ENCODE measurements at places on chromosomes 13 and 19. TPM values are rescaled to one million over a fixed set of nuclear protein-coding genes. Genes with fewer than 3 reads are reported as not detected.
A peak's percentile ranks its signal among the peaks of the same experiment; 100 is the strongest.

Gene ZNF573
- 11.9 TPM for polyA plus RNA-seq

DNA sequence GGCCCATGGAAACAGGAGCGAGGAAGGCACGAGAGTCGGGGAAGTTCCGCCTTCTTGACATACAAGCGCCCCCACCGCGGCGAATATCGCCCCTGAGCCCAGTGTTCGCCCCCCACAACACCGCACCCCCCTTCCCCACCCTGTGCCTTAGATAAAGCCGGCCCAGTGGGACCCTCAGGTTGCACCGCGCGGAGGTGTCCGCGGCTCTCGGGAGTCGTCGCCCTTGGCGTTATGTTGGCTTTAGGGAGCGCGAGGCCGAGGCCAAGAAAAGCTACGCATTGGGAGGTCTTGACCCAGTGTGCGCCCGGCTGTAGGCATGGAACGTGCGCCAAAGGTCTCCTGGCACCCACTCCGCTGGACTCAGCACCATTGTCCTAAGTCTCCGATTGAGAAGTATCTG, 603 bp upstream of the ZNF132 start:
- no peak for DNase-seq

DNA sequence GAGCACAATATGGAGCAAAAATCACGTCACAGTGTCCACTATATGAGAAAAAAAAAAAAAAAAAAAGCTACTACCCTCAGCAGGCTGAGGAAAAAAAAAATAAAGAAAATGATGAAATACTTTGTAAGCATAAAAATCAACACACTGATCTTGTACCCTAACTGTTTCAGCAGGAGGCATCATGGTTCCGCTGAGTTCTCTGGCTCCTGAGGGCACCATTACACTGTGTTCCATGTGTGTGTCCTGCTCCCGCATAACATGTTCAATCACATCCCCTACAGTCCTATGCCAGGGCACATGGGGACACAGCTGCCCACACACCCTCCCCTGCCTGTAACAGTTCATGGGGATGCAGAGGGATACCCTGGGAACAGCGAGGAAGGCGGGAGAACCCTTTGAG, 33.5 kb downstream of the DOCK9 start:
- no peak for DNase-seq

DNA sequence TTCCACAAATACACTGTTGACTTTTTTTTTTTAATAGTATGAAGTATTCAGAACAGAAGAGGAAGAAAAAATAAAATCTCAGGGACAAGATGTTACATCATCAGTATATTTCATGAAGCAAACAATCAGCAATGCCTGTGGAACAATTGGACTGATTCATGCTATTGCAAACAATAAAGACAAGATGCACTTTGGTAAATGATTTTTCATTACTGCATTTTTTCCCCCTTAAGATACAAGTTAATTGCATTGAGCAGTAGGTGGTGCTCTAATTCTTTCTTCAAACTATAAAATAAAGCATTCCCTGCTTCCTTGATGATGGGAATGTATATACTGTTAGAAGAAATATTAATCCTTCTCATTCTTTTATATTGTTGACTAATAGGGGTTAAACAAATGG, 17.1 kb downstream of the UCHL3 start:
- DNase-seq = no peak

DNA sequence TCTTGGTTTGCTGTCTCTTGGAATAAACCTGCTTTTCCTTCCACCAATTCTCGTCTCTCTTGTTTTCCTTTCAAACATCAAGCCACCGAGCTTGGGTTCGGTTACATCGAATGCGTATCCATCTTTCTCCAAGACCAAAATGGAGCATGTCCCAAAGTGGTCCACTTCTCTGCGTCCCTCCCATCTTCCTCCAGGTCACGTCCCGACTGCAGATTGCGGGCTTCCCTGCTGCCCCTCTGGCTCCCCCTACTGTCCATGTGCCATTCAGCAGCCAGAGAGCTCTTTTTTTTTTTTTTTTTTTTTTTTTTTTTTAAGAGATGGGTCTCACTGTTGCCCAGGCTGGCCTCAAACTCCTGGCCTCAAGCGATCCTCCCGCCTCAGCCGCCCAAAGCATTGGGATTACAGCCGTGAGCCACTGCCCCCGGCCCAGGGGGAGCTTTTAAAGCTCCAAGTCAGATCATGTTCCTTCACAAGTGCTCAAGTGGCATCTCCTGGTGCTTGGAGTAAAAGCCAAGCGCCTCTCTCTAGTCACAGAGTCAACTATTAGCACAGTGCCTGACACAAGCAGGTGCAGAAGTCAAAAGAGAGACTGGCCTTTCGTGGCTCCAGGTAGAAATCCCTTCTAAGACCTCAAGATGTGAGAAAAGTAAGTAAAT, 10.0 kb downstream of the COL5A3 start:
- DNase-seq = peak; percentile 77

DNA sequence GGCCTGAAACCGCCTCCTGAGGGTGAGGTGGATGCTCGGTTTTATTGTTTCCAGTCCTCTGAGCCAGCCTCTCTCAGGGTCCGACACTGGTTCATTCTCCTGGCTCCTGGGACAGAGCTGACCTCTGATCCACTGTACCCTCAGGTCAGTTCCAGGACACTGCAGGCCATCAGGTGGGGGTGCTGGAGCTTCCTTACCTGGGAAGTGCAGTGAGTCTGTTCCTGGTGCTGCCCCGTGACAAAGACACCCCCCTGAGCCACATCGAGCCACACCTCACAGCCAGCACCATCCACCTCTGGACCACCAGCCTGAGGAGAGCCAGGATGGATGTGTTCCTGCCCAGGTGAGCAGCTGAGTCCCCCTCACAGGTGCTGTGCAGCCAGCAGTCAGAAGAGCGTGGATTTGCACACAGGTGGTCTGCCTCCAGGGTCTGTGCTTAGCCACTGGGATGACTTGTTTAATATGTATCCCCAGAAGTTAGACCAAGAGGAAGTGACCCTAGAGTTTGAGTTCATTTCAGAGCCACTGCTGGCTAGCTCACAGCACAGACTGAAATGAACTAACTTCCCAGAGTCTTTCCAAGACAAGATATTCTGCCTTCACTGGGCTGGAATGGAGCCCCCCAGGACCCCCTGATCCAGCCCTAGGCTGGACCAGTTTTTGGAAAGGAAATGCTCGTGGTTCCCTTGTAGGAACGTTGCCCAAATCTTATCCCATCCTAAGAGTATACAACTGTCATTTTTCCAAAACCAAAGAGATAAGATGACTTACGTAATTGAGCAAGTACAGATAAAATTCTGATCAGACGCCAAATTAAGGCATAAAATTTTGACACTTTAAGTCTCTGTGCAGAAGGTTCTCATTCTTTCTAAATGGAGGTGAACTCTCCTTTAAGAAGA, 8.8 kb downstream of the SERPINE3 start:
- DNase-seq = no peak

DNA sequence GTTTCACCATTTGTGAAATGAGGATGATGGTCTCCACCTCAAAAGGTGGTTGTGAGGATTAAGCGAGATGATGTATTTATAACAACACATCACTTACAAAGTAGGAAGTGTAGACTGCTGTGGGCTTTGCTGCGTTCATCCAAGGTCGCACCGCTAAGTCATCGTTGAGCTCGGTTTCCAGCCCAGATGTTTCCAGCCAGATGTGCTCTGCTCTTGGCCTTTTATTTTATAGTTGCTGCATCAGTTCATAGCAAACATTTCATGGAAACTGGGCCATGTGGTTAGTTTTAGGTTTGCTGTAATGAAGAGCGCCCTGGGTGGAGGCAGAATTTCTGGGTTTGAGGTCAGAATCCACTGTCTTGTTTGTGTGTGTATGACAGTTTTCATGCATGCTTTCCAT, 76.5 kb upstream of the RNF113B start:
- no peak for DNase-seq

GRCh38 chr13:109093998-109094397, 464.6 kb downstream of the MYO16 start:
- no peak for DNase-seq
